ENCODE measurements at places on chromosomes 12 and 14. TPM values are rescaled to one million over a fixed set of nuclear protein-coding genes. Genes with fewer than 3 reads are reported as not detected.

DNA sequence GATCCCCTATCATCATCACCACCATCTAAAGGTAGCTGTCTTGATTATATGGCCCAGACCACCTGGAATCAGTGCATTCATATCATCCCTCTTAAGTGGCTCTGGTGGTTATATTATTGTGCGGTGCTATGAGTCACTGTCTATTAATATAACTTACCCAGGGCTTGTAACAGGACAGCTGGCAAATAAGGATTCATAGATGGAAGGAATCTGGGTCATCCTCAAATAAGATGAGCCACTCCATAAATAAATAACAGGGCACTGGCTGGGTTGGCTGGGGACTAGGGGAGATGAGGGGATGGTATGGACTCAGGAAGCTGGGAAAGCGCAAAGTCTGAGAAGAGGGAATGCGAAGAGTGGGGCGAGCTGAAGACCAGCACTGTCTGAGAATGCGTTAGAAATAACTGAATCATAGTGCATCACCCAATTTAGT, 216.1 kb downstream of the NUAK1 start:
- no peaks in the 10 kb centered on the region for H3K27me3 ChIP-seq
- H3K4me3 ChIP-seq = no peak overlapping the region
- no peak overlapping the region for H3K27ac ChIP-seq
- no peaks in the 10 kb centered on the region for H3K36me3 ChIP-seq
- DNase-seq = peak; percentile 18

GRCh38 chr14:61080591-61081010, 99.6 kb downstream of the SLC38A6 start:
- H3K27me3 ChIP-seq = no peaks in the 10 kb centered on the region
- H3K4me1 ChIP-seq = no peaks in the 10 kb centered on the region
- H3K4me3 ChIP-seq = no peak overlapping the region
- no peak overlapping the region for H3K27ac ChIP-seq

DNA sequence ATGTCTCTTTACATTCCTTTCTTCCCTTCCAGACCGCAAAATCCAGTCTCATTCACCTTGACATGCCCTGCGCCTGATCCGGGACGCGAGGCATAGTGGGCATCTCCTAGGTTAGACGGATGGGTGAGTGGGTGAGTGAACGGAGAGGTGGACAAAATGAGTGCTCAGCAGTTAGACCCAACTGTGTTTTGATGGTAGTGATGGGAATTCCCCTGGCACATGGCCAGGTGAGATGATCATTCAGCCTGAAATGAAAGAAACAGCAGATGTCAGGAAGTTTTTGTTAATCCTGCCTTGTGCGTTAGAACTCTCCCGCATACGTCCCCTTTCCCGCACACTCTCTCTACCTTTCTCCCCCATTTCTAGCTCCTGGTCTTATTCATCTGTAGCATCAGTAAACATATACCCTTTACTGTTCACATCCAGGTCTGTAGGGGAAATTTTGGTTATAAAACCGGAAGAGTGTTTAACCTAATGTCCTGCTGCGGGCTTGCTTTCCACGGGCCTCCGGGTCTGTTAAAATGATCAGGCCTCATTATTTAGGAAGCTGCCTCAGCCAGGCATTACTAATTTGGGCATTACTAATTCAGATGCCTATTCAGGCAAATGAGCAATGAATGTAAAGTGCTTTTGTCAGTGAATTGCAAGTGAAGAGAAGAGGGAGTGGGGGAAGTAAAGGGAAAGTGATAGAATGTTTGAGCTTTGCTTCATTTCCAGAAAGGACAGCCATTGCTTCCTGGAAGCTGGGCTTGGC, 172.8 kb downstream of the ETV6 start:
- peak; percentile 84 for DNase-seq
- H3K27me3 ChIP-seq = no peaks in the 10 kb centered on the region
- peaks cover 16% of the 10 kb centered on the region for H3K4me1 ChIP-seq

- DNase-seq = peak; percentile 18
- H3K27ac ChIP-seq = no peak overlapping the region
- no peaks in the 10 kb centered on the region for H3K4me1 ChIP-seq
- no peak overlapping the region for H3K4me3 ChIP-seq
Observed at GRCh38 chr12:120453977-120454376, 7.7 kb downstream of the GATC start.

- H3K27me3 ChIP-seq = no peaks in the 10 kb centered on the region
- H3K4me1 ChIP-seq = peaks cover 34% of the 10 kb centered on the region
- H3K4me3 ChIP-seq = peak overlapping the region; percentile 68
- H3K27ac ChIP-seq = peak overlapping the region; percentile 73
Observed at GRCh38 chr12:6532927-6533652, 1.2 kb upstream of the GAPDH start.

DNA sequence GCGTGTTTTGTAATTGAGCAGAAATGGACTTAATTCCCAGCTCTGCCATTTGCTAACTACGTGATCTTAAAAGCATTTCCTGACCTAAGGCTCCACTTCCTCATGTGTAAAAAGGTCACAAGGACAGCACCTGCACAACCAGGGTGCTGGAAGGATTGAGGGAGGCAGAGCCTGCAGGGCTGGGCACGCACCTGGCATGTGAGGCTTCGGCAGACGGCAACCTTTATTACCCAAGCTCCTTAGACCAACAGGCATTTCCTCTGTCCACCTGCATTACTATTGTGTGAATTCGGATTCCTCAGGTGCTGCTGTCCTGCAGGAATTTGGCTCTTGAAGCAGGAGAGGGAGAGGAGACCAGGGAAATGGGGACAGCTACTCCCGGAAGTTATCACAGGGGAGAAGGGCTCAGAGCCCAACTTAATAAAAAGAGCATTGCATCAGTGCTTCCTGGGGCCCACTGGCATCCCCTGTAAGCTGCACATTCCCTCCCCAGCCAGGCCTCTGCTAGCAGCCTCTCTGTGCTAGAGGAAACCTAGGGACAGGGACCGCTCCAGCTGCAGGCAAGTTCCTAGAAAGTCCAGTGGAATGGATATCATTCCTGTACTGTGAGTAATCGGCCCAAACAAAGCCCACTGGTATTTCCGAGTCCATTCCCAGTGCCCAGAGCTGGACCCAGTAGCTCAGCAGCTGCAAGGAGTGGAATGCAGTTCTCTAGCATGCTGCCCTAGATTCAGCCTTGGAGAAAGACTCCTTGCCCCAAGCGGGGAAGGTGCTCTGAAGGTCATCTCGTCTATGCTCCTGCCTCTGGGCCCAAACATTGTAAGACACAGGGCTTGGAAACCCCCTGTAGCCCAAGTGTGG, 157.1 kb upstream of the CCND2 start:
- H3K36me3 ChIP-seq = no peaks in the 10 kb centered on the region
- no peak overlapping the region for H3K4me3 ChIP-seq
- no peaks in the 10 kb centered on the region for H3K4me1 ChIP-seq
- H3K27ac ChIP-seq = no peak overlapping the region
- no peaks in the 10 kb centered on the region for H3K27me3 ChIP-seq

PPP1R1A gene
- total RNA-seq = not detected
